ENCODE measurements at places on chromosomes 2 and 18.

GRCh38 chr2:54722641-54723040, 821 bp upstream of the EML6 start:
- no peak for DNase-seq

GRCh38 chr18:59265974-59266369, 7.3 kb downstream of the RAX start:
- no peak for DNase-seq

- DNase-seq, result no peak
These were observed 3.9 kb upstream of the C2orf72 start for GRCh38 chr2:231033147-231034132.

- no peak for DNase-seq
These were observed 99.4 kb downstream of the CBLN2 start for GRCh38 chr18:72444798-72445155.

DNA sequence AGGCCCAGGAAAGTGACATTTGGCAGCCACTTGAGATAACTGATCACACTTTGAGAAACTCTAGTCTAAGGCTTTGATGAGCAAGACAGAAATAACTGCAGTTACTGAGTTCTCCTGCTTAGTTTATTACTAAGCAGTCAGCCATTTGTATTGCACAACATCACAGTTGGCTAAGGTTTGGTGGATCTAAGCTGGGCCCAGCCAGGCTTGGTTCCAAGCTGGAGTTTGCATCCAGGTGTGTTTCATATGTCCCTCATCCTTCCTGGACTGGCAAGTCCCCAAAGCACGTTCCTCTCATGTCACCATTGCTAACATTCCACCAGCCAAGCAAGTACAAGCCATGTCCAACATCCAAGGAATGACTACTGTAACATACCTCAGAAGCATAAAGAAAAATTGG, 71.3 kb upstream of the ZNF532 start:
- DNase-seq, result no peak

- no peak for DNase-seq
These were observed 557.5 kb downstream of the ARHGAP15 start for GRCh38 chr2:143686585-143687164.

DNA sequence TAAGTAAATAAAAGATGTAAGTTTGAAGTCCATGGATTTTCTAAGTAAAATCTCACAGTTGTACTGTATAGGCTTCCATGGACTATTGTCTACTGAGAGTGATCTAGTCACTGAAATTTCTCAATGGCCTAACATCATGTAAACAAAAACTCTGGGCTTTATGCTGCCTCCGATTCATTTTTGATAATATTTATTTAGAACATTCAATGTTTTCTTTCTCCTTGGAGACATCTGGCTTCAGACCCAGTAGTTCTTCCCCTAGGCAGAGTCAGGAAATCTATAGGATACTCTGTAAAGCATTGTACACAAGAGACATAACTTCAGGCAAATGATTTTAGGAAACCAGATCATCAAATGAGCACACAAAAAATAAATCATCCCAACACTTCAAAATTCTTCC, 1208.6 kb upstream of the ZEB2 start:
- no peak for DNase-seq

GRCh38 chr2:27118525-27119329, at the start of gene CGREF1:
Gene CGREF1 (minus strand): TSS chr2:27119128. CDS start chr2:27104366, 14,762 bp downstream.
- no peak for DNase-seq

DNA sequence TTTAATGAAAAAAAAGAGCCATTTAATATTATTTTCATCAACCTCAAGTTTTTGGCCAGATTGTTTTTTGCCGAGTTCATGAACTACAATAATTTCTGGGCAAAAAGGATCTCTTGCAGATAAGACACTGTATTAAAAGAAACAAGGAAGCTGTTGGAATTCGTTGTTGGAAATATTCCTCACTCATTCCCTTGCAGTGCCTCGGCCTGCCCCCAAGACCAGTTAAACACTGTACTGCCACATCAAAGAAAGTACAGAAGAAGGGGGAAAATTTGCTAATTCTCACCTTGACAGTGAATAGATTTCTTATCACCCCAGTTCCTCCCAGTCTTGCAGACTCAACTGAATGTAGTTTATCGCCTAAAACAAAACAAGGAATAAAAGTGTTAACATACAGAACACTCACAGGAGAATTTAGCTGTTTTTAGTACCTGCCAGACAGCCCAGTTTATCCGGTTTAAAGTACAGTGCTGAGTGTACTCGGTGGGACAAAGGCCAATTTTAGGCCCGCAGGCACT, 1.2 kb downstream of the IDH1 start:
- DNase-seq, result no peak

- DNase-seq, result no peak
These were observed 23.5 kb downstream of the MIB1 start for GRCh38 chr18:21763846-21764646.

DNA sequence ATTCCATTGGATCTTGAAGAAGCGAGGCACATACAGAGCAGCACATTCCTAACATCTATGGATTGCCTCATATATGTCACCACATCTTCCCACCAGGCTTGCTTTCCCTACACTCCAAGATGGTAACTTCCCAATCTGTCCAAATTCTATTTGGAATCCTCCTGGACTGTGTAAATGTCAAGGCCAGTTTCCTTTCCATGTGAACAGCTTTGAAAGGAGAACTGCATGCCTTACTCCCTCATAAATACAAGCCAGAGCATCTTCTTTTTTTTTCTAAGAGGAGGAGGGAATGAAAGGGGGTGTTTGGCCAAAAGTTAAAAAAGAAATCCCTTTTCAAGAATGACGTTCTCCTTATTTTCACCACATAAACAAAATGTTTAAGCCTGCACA, 103.8 kb upstream of the OSR1 start:
- no peak for DNase-seq

- no peak for DNase-seq
These were observed 248.9 kb downstream of the TCF4 start for GRCh38 chr18:55338978-55339650.

DNA sequence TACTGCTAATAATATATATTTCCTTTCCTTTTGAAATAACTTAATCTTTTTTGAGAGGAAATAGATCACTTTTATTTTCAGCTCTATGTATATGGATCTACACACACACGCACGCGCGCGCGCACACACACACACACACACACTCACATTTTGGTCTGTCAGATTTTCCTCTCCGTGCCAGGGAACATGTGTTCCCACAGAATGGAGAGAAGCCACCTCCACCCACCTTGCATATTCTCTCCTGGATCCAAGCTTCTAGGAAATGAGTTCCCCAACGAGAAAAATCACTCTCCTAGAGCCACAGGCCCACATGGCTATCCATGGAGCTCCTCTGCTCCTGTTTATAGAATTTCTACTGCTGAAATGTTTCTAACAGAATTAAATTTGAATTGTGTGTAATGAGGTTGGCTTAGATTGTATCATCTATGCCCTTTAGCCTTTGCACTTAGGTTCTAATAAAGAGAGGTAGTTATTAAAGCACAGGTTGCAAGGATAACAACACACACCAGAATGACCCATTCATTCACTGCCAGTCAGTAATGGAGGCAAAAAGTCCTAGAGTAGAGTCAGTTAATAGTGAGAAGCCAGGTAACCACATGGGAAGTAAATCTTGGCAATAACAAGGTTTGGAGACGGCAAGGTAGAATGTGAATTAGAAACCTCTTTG, 19.7 kb downstream of the IFIH1 start:
- DNase-seq, result no peak

- DNase-seq, result no peak
These were observed 142.2 kb downstream of the EPHA4 start for GRCh38 chr2:221429741-221430491.

DNA sequence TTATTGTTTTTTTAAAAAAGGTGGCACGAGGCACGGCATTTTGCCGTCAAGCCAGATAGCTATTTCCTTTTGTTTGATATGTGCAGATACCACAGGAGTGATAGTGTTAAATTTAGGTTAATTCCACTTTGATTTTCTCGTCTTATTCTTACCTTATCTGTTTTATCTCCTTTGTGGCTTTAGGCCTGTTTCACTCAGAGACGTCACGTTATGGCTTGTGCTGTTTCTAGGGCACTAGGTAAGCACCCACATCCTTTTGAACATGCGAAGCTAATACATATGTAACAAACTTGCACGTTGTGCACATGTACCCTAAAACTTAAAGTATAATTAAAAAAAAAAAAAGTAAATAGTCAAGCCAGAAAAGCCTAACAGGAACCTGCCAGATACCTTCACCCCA, 57.8 kb downstream of the C18orf63 start:
- DNase-seq, result peak; percentile 80

GRCh38 chr2:72576459-72576858, 249.4 kb downstream of the EXOC6B start:
- DNase-seq, result no peak

DNA sequence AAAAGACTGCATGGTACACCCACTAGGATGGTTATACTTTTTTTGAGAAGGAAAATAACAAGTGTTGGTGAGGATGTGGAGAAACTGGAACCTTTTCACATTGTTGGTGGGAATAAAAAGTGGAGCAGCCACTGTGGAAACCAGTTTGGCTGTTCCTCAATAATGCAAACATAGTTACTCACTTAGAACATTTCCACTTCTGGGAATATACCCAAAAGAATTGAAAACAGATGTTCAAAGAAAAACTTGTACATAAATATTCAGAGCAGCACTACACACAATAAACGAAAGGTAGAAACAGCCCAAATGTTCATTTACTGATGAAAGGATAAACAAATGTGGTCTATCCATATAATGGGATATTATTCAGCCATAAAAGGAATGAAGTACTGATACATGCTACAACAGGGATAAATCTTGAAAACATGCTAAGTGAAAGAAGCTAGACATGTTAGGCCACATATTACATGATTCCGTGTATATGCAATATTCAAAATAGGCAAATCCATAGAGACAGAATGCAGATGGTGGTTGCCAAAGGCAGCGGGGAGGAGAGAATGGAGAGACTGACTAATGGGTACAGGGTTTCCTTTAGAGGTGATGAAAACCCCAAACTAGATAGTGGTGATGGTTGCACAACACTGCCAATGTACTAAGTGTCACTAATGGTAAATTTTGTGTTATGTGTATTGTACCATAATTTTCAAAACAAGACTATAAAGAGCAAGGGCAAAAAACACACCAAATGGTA, 20.9 kb upstream of the LMAN1 start:
- no peak for DNase-seq

- no peak for DNase-seq
These were observed 150.2 kb upstream of the EPAS1 start for GRCh38 chr2:46146866-46147502.

GRCh38 chr18:9475643-9476591, 604 bp downstream of the RALBP1 start:
- DNase-seq, result peak; percentile 73

GRCh38 chr18:11995445-11996189, 14.3 kb downstream of the IMPA2 start:
- DNase-seq, result peak; percentile 68

DNA sequence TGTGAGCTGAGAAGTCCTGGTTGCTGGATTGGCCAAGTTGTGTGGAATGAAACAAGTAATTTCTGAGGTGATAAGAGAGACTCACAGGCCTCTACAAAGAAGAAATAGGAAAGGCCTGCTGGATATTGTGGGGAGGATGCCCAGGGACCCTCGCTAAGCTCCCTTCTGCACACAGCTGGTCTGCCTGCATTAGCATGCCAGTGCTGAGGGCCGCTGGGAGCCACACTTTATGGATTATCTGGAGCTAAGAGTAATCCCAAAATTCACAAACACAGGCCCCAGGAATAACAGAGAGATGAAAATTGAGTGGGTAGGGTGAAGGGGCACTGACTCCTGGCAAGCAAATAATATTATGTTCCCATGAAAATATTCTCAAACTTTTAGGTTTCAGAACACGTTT, 114.9 kb upstream of the SIX3 start:
- DNase-seq, result no peak

- no peak for DNase-seq
These were observed 2.1 kb upstream of the EMILIN1 start for GRCh38 chr2:27076323-27076722.

GRCh38 chr18:25019086-25019860, 332.7 kb downstream of the ZNF521 start:
- DNase-seq, result no peak
